ENCODE measurements at places on chromosomes 13 and 19. TPM values are rescaled to one million over a fixed set of nuclear protein-coding genes. Genes with fewer than 3 reads are reported as not detected.

Gene ATXN8OS
- total RNA-seq, result not detected

- H3K27ac ChIP-seq, result peak overlapping the region; percentile 87
- H3K36me3 ChIP-seq, result peaks cover 11% of the 10 kb centered on the region
- H3K4me1 ChIP-seq, result peaks cover 29% of the 10 kb centered on the region
- H3K4me3 ChIP-seq, result peak overlapping the region; percentile 89
- H3K27me3 ChIP-seq, result no peaks in the 10 kb centered on the region
Observed at GRCh38 chr19:53102206-53102755, 941 bp downstream of the ZNF160 start.

DNA sequence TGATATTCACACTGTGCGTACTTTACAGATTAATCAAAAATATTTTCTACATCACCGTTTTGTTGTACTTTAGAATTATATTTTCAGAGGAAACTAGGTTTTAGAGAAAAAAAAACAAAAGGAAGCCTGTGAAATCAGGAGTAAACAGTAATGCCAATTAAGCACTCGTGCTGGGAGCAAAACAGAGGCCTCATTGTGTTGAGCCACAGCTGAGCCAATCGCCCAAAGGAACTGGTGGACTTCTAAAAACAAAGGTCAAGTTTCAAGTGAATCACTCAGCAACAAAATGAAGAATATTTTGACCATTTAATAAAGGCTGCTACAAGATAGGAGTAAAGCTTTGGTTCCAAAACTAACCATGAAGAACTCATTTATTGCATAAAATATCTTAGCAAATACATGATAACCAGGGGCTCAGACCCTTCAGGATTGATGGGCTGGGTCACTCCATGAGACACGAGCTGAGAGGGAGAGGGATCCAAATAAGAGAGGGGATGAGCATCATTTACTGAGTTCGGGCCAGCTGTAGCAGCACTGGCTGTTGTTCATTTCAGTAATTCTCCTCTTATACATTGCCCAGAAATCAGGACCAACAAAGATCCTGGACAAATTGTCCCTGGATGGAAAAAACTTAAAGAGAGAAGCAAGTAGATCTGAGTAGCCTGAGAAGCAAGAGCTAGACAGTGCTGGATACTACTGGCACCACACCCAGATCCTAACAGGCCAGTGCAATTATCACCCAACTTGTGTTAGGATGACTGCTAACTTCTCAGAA, 8.3 kb upstream of the NALCN start:
- no peaks in the 10 kb centered on the region for H3K36me3 ChIP-seq
- H3K27ac ChIP-seq, result no peak overlapping the region
- H3K4me3 ChIP-seq, result no peak overlapping the region
- DNase-seq, result no peak

Gene SEMA6B
- not detected for total RNA-seq

- H3K4me1 ChIP-seq, result peaks cover 51% of the 10 kb centered on the region
- H3K27me3 ChIP-seq, result no peaks in the 10 kb centered on the region
- no peak overlapping the region for H3K27ac ChIP-seq
- H3K36me3 ChIP-seq, result peaks cover 5% of the 10 kb centered on the region
Observed at GRCh38 chr13:21047591-21048282, 13.6 kb downstream of the LATS2 start.

Gene RFPL4A
- total RNA-seq, result not detected
